Activated CD8-positive, alpha-beta memory T cell treated with anti-CD3 and anti-CD28 coated beads for 1 hour (primary cell): ENCODE measurements at places on chromosomes 3 and 15.

DNA sequence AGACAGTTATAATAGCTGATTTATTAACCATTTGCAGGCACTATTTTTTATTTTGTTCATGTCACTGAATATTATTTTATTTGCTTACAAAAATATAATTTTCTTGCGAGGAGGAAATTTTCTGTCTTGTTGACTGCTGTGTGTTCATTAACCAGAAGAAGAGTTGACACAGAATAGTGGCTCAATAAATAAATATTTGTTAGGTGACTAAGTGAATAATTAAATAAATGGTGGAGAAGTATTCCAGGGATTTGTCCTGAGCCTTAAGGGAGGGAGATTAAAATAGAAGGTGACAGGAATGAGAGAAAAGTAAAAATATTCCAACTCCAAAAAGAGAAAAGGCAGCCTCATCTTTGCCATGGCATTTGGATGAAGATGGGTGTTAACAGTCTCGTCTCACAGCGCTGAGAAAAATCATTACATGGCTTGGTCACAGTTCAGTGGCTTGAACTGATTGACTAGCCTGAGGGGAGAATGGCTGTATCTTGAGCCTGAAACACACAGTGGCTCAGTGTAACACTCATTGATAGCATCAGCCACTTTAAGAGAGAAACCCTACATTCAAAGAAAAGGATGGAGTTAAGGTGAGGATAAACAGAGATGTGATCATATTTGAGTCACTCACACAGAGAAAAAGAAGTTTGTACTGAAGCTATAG is 449.9 kb upstream of the NAALADL2 start:
- no peak for DNase-seq

- no peak for DNase-seq
These were observed 380.8 kb upstream of the NDN start for GRCh38 chr15:24067733-24068501.

DNA sequence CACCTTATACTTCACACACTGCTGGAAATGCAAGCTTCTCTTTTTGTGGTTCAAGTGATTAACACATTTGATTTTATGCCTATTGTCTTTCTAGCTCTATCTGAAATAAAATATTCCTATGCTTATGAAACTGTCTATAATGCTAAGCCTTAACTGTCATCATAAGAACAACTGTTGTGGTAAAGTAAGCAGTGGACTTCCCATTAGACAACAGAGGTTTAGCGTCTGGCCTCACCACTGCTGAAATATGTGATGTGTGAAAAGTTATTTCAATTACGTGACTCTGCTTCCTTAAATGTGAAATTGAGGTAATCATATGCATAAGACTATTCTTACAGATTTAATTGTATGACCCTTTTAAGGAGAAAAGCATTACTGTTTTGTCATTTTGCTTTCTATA is 140.2 kb upstream of the LYSMD4 start:
- no peak for DNase-seq

GRCh38 chr3:177800561-177800960 is 603.3 kb upstream of the TBL1XR1 start:
- DNase-seq: no peak

GRCh38 chr3:137809509-137809908 is 45.4 kb downstream of the SOX14 start:
- DNase-seq: no peak

- no peak for DNase-seq
These were observed 290.6 kb downstream of the IL5RA start for GRCh38 chr3:2819571-2819970.

- no peak for DNase-seq
These were observed 7.3 kb downstream of the CSRNP1 start for GRCh38 chr3:39146083-39146501.

DNA sequence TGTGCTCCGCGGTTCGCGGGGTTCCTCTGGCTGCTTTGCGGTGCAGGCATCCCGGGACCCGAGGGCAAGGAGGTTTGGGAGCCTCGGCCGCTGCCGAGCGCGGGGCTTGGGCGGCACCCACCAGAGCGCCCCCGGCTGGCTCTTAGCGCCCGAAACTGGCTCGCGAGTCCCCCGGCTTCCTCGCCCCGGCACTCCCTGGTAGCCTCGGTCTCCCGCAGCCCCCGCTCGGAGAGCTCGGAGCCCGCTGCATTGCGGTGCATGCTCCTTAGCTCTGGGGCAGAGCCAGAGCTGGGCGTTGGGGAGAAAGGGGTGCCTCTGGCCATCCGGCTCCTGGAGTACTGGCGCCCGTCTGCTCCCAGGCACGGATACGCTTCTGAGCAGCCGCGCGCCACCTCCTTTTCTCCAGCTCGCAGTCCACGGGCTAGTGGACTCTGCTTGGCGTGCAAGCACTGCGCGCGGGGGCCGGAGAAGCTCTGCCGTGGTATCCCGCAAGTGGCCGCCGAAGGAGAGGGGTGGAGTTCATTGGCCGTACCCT is 753 bp downstream of the EPHB1 start:
- DNase-seq: no peak

- DNase-seq: no peak
These were observed 9.2 kb downstream of the ARF4 start for GRCh38 chr3:57587905-57588304.

DNA sequence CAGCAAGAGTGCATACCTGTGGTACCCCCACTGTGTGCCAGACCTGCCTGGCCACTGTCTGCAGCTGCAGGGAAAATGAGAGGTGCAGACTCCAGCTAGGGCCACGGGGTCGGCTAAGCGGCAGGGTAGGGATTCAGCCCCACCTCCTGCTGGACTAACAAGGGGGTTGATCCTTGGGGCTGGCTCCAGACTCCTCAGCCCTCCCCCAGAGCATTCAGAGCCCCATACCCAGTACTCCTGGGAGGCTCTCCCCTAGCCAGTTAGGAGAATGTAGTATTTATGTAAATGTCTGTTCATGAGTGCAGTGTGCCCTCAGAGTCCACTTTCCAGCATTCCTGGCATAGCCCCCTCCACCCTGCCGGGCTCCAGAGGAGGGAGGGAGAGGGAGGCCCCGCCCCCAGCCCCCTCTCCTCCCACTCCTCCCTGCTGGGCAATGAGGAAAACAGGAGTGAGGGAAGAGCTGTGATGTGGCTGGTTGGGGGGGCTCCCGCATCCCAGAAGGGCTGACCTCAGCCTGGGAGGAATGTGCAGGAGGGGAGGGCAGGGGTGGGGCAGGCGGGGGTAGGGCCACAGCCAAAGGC is 4.5 kb upstream of the SEMA3B start:
- DNase-seq: no peak

DNA sequence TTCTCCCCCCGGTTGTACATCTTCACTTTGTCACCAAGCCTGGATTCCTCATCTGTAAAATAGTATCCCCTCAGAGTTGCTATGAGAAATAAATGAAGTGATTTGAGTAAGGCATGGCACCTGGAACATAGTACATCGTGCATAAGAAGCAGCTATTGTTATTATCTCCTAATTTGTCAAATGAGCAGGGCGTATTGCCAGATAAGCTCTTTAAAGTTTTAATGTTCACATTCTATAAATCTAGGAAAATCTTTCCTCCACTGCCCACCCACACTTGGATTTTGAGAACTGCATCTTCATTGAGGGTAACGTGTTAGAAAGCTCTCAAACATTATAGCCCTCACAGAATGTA is 32.3 kb downstream of the CACNA1D start:
- DNase-seq: no peak

- peak; percentile 66 for DNase-seq
These were observed 54.3 kb downstream of the OXNAD1 start for GRCh38 chr3:16319307-16319706.
